ENCODE measurements at places on chromosomes 6 and 20.
A peak's percentile ranks its signal among the peaks of the same experiment; 100 is the strongest.

DNA sequence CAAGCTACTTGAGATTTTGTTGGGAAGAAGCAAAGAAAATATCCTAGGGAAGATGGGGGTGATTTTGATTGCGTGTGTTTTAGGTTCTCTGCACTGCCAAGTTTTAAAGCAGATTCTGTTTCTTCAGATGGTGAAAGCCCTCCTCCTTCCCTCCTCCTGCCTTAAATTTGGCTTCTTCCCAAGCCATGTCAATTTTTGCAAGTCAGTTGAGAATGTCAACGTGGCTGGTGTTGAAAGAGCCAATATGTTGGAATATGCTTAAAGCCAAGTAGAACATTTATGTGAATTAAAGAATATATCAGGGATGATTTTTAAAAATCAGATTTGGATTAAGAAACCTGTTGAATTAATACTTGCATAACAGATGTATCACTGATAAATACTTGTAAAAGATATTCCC is 270.8 kb downstream of the ARID1B start:
- no peak for DNase-seq

DNA sequence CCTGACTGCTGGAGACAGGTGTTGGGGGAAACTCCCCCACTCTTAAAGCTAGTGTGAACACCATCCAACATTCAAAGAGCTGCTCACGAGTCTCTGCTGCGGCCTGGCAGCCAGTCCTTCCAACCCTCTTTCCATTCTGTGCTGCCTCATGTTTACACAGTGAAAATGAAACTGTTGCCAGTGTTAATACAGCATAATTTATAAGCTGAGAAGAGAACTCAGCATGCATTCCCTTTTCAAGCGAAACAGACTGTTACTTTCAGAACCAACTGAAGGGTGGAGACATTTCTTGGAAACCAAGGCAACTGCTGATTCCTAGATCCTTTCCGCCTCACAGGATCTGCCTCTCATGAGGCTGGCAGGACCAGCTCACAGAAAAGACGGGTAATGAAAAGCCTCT is 533.8 kb upstream of the ID4 start:
- no peak for DNase-seq

DNA sequence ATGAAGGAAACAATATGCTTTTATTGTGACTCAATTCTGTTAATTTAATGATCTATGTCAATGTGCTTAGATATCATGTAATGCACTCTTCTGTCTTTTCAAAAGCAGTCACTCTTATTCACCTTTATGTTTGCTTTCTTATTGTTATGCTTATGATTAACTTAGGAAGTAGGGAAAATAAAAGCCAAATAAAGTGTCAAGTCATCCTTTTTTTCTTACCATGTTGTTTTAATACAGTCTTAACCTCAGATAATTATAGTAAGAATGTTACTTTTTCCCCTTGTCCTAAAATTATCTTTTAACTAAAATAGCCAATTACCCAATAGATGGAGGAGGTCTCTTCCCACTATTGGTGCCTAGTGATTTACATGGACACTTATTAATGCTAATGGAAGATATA is 72.6 kb downstream of the TFAP2B start:
- no peak for DNase-seq

- no peak for DNase-seq
Measured at GRCh38 chr20:62252342-62252966, 14.1 kb downstream of the OSBPL2 start.

DNA sequence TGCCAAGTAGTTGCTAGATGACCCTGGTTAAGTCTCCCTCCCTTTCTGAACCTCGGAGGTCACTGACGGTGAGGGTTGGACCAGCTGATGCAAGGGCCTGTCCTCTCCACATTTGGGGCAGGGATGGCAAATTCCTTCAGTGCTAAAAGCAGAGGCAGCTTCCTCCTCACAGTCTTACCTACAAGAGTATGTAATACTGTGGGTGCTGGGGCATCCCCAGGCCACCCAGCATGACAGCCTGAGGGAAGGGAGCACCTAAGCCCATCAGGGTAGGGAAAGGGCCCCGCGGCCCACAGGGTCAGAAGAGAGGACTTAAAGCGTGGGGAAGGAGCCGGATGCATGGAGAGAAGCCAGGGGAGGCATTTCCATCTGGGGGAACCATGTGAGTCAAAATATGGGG is 38.0 kb downstream of the TGM3 start:
- no peak for DNase-seq

DNA sequence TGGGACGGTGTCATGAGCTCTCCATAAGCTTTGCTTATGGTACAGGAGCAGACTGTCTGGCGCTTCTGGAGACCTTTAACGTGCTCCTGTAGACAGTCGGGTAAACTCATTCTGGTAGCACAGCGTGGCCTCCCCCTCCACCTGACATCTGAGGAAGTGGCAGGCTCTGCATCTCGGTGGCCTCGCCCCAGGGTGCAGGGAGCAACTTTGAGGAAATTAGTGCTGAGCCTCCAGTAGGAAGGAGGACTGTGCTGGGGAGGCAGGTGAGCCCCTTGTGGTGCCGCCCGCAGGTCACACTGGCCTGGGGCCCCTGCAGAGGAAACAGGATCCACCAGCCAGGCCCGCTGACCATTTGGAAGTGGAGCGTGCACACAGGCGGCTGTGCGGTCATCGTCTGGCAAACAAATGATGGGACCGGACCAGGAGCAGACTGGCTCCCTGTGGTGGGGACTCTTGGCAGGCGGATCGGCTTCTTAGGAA is 57.9 kb downstream of the SYNJ2 start:
- no peak for DNase-seq

DNA sequence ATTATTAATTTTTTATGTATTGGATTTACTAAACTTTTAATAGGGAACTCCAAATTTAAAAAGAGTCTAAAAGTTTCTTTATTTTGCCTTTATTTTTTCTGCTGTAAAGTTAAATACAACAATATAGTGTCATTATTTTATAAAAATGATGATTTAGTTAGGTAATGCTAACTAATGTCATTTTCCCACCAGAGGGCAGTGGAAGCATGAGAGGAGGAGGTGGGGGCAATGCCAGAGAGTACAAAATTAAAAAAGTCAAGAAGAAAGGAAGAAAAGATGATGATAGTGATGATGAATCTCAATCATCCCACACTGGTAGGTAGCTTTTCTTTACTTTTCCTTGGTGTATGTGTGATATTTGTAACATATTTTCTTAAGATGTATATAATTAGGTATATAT is 20.2 kb upstream of the FHL5 start:
- no peak for DNase-seq

DNA sequence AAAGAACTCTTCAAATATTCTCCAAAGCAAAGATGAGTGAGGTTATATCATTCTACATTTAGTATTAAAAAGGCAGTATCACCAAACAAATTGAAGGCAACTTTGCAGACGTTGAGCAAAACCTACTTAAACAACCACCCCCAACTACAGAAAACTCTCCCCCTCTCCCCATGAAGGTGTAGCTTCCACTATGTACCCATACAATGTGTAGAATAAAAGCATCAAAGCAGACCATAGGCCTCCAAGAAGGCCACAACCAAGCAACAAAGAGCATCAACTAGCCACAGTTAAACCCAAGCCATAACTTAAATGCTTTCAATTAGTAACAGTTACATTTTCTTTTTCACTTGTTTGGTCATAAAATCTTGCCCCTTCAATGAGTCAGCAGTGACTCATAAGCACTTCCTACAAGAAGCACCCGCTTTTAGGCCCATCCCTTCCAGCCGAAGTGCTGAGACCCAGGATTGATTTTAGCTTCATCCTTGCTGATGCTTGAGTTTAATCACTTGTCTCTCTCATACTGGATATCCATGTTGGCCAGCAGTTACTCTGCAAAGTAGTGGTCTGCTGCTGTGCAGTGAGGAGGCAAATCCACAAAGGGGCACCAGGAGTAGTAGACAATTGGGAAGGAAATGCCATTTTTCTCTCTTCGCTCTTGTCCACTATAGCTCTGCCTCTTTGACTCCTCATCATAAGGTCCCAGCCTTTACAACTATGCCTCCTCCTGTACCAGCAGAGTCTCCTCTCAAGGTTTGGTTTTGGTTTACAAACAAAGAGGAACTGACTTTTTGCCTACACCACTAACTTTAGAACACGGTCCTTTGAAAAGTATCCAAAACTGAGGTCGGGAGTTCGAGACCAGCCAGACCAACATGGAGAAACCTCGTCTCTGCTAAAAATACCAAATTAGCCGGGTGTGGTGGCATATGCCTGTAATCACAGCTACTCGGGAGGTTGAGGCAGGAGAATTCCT is 8.4 kb upstream of the NUP153 start:
- DNase-seq: peak; percentile 27

All from CD4-positive, alpha-beta T cell treated with Interferon gamma for 1 hour (primary cell).